ENCODE measurements at places on chromosomes 3 and 15.

DNA sequence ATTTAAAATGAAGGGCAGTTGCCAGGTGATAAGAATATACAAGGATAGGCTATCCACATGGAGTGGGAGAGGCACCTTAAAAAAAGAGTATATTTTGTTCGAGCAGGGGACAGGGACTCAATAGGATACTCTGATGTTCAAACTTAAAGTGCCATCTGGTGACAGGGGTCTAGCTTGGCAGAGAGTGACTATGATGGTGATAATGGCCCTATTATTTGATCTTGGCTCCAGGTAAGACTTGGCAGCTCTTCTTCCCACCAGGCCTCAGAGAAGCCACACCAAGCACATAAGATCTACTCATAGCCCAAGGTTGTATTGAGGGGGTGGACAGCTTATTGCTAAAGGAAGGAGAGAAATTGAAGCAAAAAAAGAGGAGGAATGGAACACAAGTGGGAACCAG, 109.0 kb upstream of the MANF start:
- DNase-seq: no peak

GRCh38 chr15:91468871-91469580, 369.0 kb downstream of the SV2B start:
- DNase-seq: no peak

GRCh38 chr3:169694117-169694516, 30.6 kb upstream of the MECOM start:
- DNase-seq: peak; percentile 31

DNA sequence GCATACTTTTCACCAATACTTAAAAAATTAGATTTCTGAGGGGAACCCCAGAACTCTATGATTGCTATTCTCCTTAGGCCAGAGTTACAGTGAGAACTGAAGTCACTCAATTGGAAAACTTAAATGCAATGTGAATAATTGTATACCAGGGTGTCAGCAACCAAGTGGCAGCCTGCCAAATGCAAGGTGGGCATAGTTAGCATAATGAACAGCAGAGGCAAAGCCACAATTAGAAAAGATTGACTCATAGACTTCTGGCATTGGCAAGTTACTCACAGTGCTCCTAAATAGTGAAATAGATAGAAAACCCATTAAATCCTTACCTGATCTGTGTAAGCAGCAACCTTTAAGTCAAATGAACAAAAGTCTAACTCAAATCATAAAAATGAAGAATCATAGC, 94.9 kb downstream of the BCHE start:
- DNase-seq: no peak

DNA sequence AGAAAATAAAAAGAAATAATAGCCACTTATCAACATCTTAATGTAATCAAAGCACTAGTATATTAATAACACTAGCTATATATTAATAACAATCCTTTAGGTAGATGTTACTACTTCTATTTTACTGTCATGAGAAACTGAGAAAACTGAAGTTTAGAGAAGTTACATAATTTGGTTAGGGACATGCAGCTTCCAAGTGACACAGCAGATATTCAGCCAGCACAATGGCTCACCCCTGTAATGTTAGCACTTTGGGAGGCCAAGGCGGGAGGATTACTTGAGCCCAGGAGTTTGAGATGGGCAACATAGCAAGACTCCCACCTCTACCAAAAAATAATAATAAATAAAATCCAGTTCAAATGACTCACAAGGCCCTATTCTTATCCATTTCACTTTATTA, 1.9 kb upstream of the UBR1 start:
- DNase-seq: no peak

DNA sequence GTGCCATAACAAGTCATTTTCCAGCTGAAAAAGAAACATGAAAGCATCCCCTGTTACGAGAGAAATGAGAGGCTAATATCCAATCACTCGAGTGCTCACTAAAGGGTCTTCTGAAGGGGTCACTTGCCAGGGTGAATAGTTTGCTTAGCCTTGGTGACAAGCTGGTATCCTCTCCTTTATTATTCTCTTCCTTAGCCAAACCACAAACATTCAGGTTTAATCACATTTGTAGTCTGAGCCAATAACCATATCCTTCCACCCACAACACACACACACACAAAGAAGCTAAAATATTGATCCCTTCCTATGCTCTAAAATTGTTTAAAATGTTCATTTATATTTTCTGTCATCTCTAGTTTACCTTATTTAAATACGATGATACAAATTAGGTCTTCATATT, 240.5 kb upstream of the TMCO5A start:
- no peak for DNase-seq

DNA sequence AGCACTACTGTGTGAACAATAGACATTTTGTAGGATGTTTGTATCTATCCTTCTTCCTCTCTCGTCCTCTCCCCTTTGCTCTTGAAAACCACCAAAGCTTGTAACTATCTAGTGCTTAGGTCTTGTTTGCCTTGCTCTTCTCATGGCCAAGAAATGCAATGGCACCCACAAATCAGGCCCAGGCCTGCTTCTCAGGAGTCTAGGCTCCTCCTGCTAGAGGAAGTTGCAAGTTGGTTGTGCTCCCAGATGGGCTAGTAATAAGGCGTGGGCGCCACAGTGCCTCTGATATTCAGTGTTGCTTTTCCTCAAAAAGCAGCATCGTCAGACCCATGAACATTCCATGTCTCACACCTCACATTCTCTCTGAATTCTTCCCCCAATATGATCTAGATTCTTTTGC, 28.7 kb downstream of the ZNF385D start:
- DNase-seq: no peak

DNA sequence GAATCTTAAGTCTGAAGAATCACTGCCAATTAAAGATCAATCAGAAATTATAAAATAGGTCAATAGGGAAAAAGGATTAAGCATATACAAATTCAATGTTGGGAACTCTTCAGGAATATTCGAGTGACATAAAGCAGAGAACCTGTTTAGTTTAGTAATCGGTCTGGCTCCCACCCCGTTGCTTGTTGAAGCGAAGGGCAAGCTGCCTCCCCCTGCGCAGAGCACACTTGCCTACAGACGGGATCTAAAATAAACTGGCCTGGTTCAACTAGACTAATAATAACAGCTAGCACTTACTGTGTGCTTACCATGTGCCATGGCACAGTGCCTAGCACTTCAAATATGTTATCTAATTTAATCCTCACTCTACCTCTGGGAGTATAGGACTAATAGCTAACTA, 8.6 kb downstream of the SEMA6D start:
- DNase-seq: no peak

Data from AG08396 (cell line).